Caco-2 (cell line): ENCODE measurements at places on chromosomes 3 and 15.

GRCh38 chr3:19749448-19750017 is 184.5 kb downstream of the EFHB start:
- no peak for DNase-seq

- DNase-seq = no peak
Observed at GRCh38 chr15:88607951-88608350, 13.2 kb upstream of the AEN start.

GRCh38 chr3:170477395-170477794 is 58.7 kb downstream of the CLDN11 start:
- DNase-seq = no peak

- no peak for DNase-seq
Observed at GRCh38 chr3:40691452-40691861, 166.7 kb downstream of the ZNF621 start.

DNA sequence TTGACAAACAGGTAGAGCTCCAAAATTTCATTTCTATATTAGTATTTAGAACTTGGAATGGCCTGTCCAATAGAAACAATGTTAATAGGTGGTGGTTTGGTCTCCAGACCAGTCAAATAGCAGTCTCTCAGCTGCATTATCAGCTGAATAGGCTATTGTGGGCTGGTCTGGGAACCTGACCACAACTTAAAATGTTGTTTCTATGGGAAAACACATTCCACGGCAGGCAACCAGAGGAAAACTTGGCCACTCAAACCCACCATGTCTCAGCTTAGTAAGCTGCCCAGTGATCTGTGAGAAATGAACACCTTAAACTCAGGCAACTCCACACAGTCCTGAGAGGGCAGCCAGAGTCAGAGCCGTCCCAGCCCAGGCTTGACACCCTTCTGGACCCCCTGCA is 20.4 kb downstream of the FBN1 start:
- no peak for DNase-seq

GRCh38 chr3:171173736-171174135 is 147.2 kb upstream of the SLC2A2 start:
- DNase-seq = no peak

DNA sequence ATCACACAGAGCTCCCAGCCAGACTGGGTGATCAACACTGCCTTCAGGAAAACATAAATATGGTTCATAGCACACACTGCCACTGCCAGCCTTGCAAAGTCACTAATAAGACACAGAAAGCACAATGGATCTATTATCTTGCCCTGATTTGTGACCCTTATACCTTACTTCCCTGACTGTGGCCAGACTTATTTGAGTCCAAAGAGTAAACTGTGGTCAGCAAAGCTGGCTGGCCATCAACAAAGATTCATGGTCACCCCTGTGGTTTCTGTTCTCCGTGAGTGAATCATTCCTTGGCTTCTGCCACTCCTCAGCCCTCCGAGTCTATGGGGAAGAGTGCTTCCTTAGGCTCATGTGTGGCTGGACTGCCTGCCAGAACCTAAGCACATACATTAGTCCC is 437.7 kb downstream of the RAP2B start:
- DNase-seq = no peak
